Fibroblast of the aortic adventitia (primary cell): ENCODE measurements at places on chromosomes 7 and 10. TPM values are rescaled to one million over a fixed set of nuclear protein-coding genes. Genes with fewer than 3 reads are reported as not detected.

DNA sequence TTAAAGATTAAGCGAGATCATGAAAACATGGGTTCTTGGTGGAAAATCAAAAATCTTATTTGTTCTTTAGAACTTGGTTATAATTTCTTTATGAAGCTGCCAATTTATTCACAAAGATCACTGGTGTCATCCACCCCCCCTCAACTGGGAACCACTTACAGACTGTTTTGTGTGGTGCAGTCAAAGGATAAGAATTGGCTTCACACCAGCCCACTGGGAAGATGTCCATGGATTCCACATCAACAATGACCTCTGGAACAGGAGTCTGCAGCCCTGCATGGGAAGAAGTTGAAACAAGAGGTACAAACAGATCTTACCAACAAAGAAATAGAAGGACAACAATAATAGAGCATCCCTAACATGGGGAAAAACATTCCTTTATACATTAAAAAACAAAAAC lies 205.2 kb downstream of the SFMBT2 start:
- no peak for DNase-seq

Gene SPDYE2
- total RNA-seq: 0.16 TPM in 1 of 2 replicates, not detected in the other

DNA sequence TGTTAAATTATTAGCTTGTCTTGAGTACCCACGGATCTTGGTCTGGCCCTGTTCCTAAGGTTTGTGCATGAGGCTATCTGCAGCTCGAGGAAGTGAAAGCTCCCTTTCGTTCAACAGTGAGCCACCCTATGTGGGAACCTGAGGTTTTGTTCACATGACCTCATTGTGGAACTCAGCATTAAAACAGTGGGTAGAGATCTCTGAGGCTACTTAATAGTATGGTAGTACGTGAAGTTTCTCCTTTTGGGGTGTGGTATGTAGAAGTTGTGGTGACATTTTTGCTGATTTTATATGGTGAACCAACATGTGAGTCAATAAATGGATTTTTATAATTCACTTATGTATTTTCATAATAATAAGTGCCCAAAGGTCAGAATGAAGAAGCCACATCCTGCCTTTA lies 252.7 kb upstream of the FERD3L start:
- no peak for DNase-seq

GRCh38 chr7:135181261-135181928 lies 10.9 kb upstream of the CYREN start:
- DNase-seq: no peak

Gene GNAT3
- total RNA-seq: not detected in 2 replicates

DNA sequence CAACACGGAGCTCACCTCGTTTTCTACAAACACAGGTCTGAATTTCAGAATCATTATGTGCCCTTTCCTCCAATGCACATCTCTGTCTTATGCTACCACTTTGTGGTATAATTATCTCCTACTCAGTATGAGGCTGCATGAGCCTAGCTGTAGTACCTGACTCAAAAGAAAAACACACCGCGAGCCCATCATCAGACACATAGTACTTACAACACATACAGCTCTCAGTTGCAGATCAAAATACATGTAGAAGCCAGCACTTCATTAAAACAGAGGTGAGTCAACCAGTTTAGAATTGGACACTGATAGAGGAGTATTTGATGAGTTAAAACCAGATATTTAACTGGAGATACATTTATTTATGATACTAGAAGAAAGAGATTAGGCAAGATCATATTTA lies 1.4 kb upstream of the RTKN2 start:
- DNase-seq: no peak

GRCh38 chr7:119713606-119714005 lies 559.4 kb upstream of the KCND2 start:
- no peak for DNase-seq

DNA sequence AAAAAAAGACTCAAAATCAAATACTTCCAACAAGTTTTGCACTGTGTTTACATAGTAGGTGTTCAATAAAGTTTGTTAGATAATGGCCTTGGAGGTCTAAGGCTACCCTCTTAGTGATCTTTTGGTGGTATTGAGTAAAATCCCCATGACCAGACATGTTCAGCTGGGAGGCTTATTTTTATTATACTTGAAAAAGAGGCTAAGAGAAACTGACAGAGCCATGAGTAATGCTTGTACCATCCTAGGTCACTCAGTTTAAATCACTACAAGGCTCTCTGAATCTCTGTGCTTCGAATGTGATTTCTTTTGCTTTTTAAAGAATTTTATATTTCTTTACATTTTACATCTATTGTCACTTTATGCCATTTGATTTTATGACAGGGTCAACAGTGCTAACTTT lies 90.5 kb downstream of the TWIST1 start:
- peak; percentile 30 for DNase-seq

- peak; percentile 83 for DNase-seq
These were observed 322.4 kb downstream of the HGF start for GRCh38 chr7:81447351-81447952.

DNA sequence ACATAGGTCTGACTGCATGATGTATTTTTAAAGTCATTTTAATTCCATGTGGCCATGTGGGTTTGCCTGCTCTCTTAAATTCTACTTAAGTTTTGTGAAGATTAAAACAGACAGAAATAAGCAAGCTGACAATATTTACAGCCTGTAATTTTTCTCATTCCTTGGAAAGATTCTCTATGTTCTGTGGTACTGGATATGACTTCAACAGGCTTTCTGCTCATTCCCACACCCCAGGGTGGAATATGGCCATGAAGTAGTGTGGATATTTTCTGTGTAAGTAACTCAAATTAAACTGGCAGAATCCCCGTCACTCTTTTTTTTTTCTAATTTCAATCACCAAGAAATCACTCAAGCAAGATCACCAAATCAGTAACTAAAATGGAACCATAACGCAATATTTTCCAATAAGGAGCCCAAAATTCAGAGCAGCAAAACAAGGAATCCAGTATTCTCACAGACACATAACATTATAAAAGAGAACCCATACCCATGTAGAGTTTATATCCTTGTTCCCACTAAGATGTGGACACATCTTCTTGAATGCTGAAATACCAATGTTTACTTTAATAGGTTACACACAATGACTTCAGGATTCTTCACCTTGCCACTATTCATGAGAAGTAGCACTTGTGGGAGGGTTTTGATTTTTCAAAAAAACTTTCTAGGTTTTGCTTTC lies 5.7 kb downstream of the HOXA5 start:
- no peak for DNase-seq

Gene MDFIC
- 15.9 and 72.1 TPM in 2 replicates for total RNA-seq

Gene OIT3
- not detected in 2 replicates for total RNA-seq

Gene CALHM3
- total RNA-seq: not detected in 2 replicates

GRCh38 chr10:11317936-11318670 lies 293.3 kb downstream of the USP6NL start:
- no peak for DNase-seq

- DNase-seq: peak; percentile 20
These were observed 141.3 kb upstream of the FZD8 start for GRCh38 chr10:35783305-35783838.

DNA sequence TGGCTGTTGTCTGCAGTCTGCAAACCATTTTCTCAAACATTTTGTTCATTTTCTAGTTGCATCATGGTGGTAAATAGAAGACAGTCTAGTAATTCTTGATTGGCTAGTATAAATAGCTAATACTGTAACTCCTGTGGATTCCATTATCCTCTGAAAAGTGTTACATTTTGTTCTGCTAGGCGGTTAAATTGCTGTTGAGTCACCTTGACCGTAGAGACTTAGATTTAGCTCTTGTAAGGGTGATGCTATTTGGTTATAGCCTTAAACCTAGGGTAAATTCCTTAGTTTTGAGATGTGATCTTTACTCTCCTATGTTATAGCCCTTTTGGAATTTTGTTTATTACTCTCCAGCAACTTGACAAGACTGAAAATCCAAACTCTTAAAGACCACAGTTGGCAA lies 58.8 kb downstream of the SHOC2 start:
- DNase-seq: no peak

Gene SLC26A5
- total RNA-seq: not detected in 2 replicates

DNA sequence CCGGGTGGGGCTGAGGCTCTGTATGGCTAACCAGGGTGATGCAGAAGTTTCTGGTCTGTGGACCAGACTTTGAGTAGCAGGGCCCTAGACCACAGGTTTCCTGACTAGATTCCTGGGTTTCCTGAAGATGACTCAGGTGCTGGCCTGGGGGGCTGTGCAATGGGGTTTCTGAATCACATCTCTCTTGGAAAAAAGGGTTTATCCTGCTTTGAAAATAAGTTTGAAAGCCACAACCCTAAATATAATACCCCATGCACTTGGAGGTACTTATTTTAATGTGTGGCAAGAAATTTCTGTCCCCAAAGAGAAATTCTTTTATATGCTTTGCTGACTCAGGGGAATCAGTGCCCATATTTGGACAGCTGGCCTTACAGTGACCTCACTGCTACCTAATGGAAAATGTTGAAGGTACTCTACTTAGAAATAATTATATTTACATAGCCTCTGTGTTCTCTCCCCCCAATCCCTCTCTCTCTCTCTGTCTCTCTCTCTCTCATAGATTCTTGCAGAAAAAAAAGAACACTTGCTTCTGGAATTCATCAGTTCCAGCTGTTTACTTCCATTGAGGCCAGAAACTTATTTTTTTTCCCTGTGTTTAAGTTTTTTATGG lies 184.4 kb upstream of the LYZL2 start:
- peak; percentile 68 for DNase-seq

DNA sequence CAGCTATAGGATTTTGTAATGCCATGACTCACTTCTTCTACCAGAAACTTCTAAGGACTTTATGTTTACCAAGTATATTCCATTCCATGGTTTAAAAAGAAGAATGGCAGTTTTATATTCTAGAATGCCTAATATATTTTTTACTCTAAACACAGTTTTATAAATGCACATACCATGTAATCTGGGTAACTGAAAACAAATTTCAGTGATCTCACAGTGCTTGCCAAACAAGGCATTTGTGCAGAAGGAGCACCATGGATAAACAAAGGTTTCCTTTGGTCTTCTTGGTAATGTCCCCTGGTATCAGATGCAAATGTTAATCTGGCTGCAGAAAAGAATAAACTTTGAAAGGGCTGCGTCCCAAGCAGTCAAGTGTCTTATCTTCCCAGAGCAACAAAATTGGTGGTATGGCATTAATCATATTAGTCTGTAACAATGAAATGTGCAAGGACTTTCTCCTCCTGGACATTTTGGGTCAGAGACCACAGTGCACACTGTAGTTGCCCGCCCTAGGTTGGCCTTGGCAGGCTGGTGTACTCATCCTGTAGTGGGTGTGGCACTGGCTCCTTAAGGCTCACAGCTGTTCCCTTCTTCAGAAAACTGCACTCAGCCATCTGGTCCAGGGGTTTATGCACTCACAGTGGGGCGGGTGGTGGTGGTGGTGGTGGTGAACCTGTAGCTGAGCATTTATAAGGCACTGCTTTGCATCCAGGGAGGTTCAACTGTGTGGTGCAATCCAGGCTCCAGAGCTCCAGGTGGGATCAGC lies 56.7 kb downstream of the LAMB4 start:
- DNase-seq: no peak

Gene CPA4
- 7.7 and 29.6 TPM in 2 replicates for total RNA-seq

DNA sequence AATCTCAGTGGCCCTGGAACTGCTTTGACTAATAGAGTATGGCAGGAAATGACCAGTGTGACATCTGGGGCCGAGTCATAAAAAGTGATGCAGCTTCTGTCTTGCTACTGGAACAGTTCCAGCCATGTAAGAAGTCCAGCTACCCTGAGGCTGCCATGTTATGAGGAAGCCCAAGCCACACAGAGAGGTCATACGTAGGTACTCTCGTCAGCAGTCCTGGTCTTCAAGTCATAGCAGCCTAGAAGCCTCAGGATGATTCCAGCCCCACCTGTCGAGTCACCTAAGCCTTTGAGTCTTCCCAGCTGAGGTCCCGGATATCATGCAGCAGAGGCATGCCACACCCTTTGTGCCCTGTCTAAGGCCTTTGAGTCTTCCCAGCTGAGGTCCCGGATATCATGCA lies 92.1 kb downstream of the PPP1R3C start:
- DNase-seq: no peak

Gene DNAJC2
- 24.9 and 45.8 TPM in 2 replicates for total RNA-seq

GRCh38 chr10:63083904-63084689 lies 49.0 kb upstream of the NRBF2 start:
- peak; percentile 93 for DNase-seq

DNA sequence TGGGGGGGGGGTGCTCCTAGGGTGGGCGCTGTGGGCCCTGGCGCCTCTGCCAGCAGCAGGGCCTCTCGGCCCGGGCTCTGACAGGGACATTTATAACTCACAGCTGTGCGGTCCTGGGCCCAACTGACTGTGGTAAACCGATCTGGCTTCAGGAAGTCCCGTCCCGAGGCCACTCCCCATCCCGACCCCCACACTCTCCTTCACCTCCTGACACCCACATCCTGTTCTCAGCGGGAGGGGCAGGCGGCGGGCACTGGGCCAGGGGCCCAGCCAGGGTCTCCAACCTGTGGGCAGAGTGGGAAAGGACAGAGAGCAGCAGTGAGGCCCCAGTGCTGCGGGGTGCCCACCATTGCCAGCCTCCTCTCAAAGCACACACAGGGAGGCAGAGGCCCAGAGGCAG lies 69.1 kb downstream of the ZMIZ1 start:
- no peak for DNase-seq

Gene TRA2A
- total RNA-seq: 34.8 and 48.0 TPM in 2 replicates

Gene ERVW-1
- not detected in 2 replicates for total RNA-seq

Gene ASB15
- total RNA-seq: not detected in 2 replicates

GRCh38 chr7:129949292-129950133 lies 3.2 kb downstream of the UBE2H start:
- peak; percentile 87 for DNase-seq

- no peak for DNase-seq
These were observed 47.3 kb upstream of the AUTS2 start for GRCh38 chr7:69550991-69551390.

DNA sequence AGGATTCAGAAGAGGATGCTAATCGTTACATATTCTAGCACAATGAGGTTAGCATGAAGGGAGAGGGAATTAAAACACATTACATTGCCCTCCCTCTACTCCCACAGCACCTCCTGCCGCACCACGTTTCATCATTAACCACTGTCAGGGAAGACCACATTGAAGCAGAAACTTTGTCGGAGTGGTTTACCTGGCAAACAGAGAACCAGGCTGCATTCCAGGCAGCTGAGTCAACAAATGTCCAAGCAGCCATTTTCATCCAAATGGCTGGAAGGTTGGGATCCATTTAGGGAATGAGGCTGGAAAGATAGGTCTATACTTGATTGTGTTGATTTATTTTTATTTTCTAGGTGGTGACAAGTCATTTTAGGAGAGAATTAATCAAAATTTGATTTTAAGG lies 273.6 kb downstream of the DYNC1I1 start:
- no peak for DNase-seq

Gene WIPF3
- total RNA-seq: not detected in 2 replicates

Gene CRYGN
- total RNA-seq: 0.09 and 0.16 TPM in 2 replicates

- DNase-seq: no peak
These were observed 27.9 kb upstream of the NKX6-2 start for GRCh38 chr10:132813560-132814468.

Gene LRGUK
- 0.09 and 0.82 TPM in 2 replicates for total RNA-seq

DNA sequence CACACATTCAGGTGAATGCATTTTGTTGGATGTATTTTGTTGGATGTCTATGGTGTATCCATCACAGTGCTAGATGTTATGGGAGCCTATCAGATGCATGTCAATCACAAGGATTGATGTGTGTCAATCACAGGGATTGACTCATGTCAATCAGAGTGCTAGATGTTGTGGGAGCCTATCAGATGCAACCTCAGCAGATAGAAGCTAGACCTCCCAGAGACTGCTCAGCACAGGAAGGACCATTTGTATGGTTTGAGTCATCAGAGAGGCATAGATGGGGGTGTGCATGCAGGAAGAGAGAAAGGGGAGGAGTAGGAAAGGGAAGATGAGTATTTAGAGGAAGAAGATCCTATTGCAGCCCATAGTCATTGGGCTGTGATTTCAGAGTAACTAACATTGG lies 48.3 kb upstream of the PITRM1 start:
- no peak for DNase-seq

Gene SLC16A9
- 0.25 and 1.5 TPM in 2 replicates for total RNA-seq

Gene ATE1
- 39.9 and 53.2 TPM in 2 replicates for total RNA-seq
